ENCODE measurements at places on chromosomes 6 and 20.

DNA sequence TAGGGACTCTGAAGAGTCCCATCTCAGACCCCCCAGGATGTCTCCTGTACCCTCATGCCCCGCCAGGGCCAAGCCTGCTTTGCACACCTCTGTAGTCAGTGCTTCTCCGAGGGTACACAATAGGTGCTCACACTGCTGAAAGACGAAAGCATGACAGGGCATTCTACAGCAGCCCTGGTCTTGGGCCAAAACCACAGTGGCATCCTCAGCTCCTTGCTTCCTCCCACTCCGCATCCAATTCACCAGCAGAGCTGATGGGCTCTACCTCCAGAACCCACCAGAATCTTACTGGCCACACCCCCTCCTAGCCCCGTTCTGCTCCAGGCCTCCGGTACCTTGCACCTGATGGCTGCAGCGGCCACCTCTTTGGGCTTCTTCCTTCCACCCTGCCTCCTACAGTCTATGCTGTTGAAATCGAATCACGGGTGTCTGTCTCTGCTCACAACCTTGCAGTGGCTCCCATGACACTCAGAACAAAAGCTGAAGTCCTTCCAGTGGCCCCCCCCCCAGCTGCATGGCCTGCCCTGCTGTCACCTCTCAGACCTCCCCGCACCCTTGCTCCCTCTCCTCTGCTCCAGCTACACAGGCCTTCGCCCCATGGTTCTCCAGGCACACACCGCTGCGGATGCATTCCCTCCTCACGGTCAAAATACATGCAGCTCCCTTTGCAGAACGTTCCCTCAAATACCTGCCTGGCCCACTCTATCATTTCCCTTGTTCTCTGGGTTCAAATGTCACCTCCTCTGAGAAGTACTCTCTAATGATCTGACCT lies 1.2 kb downstream of the ANGPT4 start:
- DNase-seq: no peak

GRCh38 chr6:45428727-45429126 lies 51.0 kb upstream of the SUPT3H start:
- DNase-seq: no peak

DNA sequence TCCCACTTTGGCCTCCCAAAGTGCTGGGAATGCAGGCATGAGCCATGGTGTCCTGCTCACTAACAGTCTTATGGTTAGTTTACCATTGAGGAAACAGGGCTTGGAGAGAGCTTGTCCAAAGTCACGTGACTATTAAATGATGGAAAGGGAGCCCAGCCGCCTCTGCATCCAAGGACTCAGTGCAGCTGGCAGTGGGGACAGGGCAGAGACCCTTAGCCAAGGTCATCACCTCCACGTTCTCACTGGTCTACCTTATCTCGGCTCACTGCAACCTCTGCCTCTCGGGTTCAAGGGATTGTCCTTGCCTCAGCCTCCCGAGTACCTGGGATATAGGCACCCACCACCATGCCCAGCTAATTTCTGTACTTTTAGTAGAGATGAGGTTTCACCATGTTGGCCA lies 109.3 kb downstream of the SLC23A2 start:
- DNase-seq: no peak

GRCh38 chr6:106568530-106568929 lies 60.8 kb downstream of the RTN4IP1 start:
- DNase-seq: no peak

- DNase-seq: no peak
These were observed 77.2 kb downstream of the TMEM242 start for GRCh38 chr6:157246048-157246630.

GRCh38 chr20:37347891-37348791 lies 2.2 kb downstream of the SRC start:
- DNase-seq: no peak

DNA sequence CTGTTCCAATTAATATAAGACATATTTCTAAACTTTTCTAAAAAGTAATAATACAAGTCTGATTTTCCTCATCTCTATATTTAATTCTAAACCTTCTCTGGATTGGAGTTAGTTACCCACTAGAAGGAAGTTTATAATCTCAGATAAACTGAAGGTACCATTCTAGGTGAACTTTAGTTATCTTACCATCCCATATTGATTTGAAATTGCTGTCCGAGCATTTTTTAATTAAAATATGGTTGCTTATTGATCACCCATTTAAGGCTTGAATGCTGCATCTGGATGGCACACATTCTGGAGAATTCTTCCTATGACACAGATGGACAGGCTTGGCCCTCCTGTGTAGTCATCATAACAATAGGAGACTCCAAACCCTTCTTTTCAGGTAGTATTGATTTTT lies 8.0 kb downstream of the RNF182 start:
- DNase-seq: no peak

- no peak for DNase-seq
These were observed 19.1 kb upstream of the ARMC12 start for GRCh38 chr6:35717449-35718374.

GRCh38 chr6:151284012-151284411 lies 44.2 kb downstream of the AKAP12 start:
- DNase-seq: peak; percentile 34

GRCh38 chr6:137434640-137435039 lies 59.6 kb downstream of the OLIG3 start:
- DNase-seq: no peak

- no peak for DNase-seq
These were observed 24.5 kb downstream of the CD83 start for GRCh38 chr6:14142063-14142450.

DNA sequence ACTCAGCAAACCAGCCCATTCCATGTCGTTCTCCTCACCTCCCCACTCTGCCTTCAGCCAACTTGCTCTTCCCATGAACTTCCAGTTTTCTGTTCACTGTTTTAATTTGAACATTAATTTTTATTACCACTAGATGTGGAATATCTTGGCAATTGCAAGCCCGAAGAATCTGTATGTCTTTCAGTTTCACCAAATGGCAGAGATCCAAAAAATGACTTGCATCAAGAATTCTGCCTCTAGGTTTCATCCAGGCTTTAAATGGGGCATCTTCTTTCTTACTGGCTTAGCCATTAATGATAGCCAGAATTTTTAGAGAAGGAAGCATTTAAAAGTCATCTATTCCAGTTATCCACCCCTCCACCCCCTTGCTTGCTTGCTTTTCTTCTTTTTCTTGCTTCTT lies 39.0 kb downstream of the CAP2 start:
- peak; percentile 16 for DNase-seq

DNA sequence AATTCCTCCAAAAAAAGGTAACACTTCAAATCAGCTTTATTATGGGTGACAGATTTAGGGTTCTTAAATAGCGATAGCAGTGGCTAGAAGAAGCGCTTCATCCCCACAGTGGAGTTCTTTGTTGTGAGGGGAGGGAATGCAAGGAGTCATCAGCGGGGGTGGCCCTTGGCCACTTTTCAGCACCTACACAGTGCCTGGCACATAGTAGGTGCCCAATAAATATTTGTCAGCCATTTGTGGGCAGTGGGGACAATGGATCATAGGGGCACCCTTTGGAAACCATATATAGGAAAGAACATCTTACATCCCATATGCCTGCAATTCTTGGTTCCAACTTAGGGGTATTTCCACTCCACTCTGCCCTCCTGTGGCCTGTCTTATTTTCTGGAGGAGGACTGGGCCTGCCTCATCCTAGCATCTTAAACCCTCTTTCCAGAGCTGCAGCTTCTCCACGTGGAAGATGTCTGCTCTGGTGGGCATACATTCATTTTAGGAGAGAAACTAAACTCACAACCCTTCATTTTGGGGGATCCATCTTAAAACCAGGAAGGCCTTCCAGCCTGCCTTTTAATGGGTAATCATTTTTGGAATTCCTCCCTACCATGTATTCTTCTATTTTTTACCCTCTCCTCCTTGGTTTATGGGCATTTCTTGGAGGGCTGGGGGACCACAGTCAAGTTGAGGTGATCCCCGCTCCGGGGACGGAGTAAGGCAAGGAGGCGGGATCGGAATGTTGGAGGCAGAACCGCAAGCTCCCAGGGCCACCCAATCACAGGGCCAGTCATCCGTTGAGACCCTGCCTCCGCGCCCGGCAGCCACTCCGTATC lies 2.6 kb upstream of the GPSM3 start:
- DNase-seq: peak; percentile 45

DNA sequence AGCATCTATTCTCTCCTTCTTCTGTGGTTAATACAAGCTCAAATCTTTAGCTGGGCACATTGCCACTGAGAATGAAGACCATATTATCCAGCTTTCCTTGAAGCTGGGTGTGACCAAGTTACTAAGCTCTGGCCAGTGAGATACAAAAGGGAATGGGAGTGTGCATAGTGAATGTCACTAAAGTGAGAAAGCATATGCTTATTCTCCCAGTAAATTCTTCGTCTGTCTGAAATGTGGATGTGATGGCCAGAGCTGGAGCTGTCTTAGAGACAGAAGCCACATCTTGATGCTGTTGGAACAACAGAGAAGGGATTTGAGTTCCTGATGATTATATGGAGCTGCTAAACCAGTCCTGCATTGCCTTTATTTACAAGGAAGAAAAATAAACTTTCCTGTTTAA lies 60.1 kb downstream of the SESN1 start:
- DNase-seq: peak; percentile 46

- DNase-seq: peak; percentile 37
These were observed 5.8 kb downstream of the UBE2V1 start for GRCh38 chr20:50107086-50107660.

DNA sequence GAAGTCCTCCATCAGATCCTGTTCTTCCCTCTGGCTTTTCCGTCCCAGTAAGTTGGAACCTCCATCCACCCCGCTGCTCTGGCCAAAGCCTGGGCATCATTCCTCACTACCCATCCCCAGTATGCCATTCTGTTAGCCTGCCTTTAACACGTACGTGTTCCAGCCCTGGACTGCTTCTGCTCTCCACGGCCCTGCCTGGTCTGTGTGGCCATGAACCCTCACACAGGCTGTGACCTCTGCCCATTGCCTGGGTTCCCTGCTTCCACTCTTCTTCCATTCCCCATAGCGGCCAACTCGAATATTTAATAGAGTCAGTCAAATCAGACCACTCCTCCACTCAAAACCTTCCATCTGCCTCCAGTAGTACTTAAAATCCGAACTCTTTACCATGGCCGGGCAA lies 29.4 kb downstream of the RALGAPA2 start:
- no peak for DNase-seq

DNA sequence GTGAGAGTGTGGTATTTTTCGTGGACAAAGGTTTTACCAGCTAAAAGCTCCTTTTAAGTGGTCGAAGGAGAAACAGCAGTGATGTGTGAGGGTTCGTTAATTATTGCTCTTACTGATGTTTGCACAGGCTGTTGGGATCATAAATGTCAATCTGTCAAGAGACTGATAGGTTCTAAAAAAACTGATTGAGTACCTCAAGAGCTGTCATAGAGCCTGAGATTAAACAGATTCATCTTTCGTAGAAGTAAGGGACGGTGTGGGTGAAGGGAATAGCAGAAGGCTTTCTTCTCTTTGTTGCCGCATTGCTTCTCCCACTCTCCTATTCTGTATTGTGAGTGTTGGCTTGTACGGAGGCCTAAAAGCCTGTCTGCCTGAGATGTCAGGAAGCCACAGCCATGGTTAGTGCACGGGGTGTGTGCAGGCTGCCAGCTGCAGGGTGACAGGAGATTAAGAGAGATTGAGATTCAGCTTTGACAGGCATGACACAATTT lies 291.0 kb downstream of the ZFAND3 start:
- DNase-seq: peak; percentile 41

DNA sequence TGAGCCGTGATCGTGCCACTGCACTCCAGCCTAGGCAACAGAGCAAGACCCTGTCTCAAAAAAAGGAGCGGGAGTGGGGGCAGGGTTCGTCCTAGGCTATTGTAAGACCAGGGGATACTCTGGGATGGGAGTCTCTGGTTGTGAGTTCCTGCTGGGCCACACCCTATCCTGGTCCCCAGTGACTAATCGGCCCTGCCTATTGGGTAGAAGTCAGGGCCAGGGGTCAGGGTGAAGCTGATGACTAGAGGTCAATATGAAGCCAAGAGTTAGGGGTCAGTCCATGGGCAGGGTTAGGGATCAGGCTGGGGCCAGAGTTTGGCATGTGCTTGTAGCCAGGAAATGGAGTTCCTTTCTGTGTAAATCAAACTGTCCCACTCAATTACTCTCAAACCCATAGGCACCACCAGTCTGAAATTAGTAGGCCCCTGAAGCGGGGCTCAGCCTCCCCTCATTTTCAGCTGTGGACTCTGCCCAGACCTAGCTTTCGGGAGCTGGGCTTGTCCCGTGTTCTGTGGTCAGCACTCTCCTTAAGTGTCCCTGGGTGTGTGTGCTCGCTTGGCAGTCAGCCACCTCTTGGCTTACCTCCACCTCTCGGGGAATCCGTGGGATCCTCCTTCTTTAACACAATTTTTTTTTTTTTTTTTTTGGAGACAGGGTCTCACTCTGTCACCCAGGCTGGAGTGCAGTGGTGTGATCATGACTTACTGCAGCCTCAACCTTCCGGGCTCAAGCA lies 1.8 kb downstream of the HSPA12B start:
- DNase-seq: no peak

DNA sequence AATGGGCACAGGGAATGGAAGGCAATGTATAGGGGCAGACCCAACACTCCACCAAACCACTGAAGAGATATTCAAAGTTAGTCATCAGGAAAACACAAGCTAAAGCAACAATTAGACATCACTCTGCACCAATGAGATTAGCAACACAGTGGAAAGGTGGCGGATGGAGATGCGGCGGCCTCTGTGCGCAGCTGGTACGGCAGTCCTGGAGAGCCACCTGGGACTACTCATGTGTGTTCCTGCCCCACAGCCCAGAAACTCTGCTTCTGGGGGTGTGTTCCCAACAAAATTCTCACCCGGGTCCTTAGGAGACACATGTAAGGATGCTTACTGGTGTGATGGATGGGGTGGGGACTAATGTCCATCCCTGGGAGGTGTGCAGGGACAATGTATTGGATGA lies 82.4 kb downstream of the DHX35 start:
- no peak for DNase-seq

DNA sequence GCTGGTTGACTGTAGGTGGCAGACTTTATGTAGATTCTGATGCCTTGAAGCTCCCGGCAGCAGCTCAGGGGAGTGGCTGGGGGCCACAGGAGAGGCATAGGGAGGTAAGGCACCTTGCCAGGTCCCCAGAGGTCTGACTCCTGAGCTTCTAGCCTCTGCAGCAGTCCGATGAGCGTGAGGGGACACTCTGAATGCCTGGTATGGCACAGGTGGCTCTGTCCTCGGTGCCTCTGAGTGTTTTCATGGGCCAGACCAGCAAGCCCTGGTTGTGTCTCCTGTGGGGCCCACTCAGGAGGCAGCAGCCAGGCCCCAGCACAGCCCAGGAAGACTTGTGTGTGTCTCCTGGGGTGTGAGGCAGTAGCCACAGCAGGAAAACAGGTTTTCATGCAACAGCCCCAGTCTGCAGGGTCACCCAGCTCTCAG lies 39.7 kb upstream of the IRF4 start:
- no peak for DNase-seq
